Naive thymus-derived CD4-positive, alpha-beta T cell (primary cell): ENCODE measurements at places on chromosomes 6 and 20.

- H3K27ac ChIP-seq, result no peak overlapping the region
- no peaks in the 10 kb centered on the region for H3K27me3 ChIP-seq
- peak; percentile 32 for DNase-seq
Observed at GRCh38 chr6:21846541-21847451, 253.2 kb downstream of the SOX4 start.

DNA sequence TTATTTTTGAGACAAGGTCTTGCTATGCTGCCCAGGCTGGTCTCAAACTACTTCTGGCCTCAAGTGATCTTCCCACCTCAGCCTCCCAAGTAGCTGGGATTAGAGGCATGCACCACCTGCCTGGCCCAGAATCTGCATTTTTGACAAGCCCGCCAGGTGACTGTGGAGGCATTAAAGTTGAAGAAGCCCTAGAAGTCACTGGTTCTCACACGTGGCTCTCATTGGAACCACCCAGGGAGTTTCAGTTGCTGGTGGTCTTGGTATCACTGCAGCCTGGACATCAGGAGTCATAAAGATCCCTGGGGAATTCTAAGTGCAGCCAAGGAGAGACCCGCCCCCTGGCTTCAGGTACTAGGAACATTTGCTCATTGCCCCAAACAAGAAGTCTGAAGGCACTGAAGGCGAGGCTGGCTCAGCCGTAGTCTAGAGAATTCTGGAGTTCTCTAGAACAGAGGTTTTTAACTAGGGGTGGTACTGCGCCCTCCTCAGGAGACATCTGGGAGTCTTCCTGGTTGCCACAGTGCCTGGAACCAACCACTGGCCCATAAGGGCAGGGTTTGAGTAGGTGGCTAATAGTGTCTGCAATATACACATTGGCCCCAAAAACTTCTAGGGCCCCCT is 182.8 kb downstream of the ZMYND8 start:
- no peak overlapping the region for H3K4me3 ChIP-seq
- no peak for DNase-seq
- no peaks in the 10 kb centered on the region for H3K27me3 ChIP-seq
- no peak overlapping the region for H3K27ac ChIP-seq
- no peaks in the 10 kb centered on the region for H3K4me1 ChIP-seq

- no peaks in the 10 kb centered on the region for H3K4me1 ChIP-seq
- DNase-seq, result no peak
- H3K4me3 ChIP-seq, result no peak overlapping the region
- H3K27me3 ChIP-seq, result no peaks in the 10 kb centered on the region
Observed at GRCh38 chr6:106600329-106600728, 29.0 kb downstream of the RTN4IP1 start.

- no peak for DNase-seq
- H3K27ac ChIP-seq, result no peak overlapping the region
- H3K4me3 ChIP-seq, result no peak overlapping the region
- no peaks in the 10 kb centered on the region for H3K27me3 ChIP-seq
- no peaks in the 10 kb centered on the region for H3K36me3 ChIP-seq
- no peaks in the 10 kb centered on the region for H3K4me1 ChIP-seq
Observed at GRCh38 chr6:146056506-146056905, 27.6 kb downstream of the GRM1 start.

DNA sequence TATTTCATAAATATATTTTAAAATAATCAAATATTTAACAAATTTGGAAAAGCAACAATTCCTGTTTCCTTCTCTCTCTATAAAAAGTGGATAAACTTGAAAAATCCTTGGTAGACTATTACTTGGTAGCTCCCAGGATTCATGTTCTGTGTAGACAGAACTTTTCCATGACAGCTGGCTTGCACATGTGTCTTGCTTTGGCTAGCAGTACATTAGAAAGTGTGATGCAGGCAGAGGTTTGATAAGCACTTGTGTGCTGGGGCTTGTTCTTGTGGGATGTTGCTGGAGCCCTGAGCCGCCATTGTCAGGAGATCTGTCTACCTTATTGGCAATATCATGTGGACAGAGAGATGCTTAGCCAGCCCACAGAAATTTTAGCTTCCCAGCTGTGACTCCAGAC is 327.2 kb downstream of the CDKAL1 start:
- H3K4me3 ChIP-seq, result no peak overlapping the region
- DNase-seq, result no peak
- no peaks in the 10 kb centered on the region for H3K4me1 ChIP-seq
- no peak overlapping the region for H3K27ac ChIP-seq
- H3K36me3 ChIP-seq, result no peaks in the 10 kb centered on the region
- H3K27me3 ChIP-seq, result no peaks in the 10 kb centered on the region

GRCh38 chr20:33568378-33568777 is 78.5 kb downstream of the CBFA2T2 start:
- no peak overlapping the region for H3K27ac ChIP-seq
- H3K27me3 ChIP-seq, result no peaks in the 10 kb centered on the region
- no peaks in the 10 kb centered on the region for H3K36me3 ChIP-seq
- no peak overlapping the region for H3K4me3 ChIP-seq

DNA sequence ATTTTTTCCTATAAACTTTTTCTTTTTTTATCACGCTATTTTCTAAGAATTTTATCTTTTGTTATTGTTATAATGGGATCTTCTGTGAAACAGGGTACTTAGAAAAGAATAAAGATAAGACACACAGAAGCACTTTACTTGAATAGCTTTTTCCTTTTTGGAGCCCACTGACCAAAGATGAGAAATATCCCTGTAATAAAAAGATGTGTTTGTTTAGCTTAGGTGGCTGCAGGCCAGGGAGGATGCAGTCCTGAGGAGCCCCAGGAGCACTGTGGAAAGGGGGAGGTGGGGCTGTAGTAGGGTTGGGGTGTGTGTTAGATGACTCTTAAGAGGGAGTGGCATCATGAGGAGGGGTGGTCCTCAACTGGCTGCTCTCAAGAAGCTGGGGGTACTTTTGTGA is 128.6 kb downstream of the ARID1B start:
- DNase-seq, result no peak
- H3K4me3 ChIP-seq, result no peak overlapping the region
- no peak overlapping the region for H3K27ac ChIP-seq
- no peaks in the 10 kb centered on the region for H3K36me3 ChIP-seq
- no peaks in the 10 kb centered on the region for H3K27me3 ChIP-seq

- H3K4me1 ChIP-seq, result peaks cover 44% of the 10 kb centered on the region
- peak overlapping the region; percentile 81 for H3K4me3 ChIP-seq
- no peaks in the 10 kb centered on the region for H3K27me3 ChIP-seq
- H3K36me3 ChIP-seq, result no peaks in the 10 kb centered on the region
Observed at GRCh38 chr6:157983406-157984119, 1.9 kb downstream of the SYNJ2 start.

GRCh38 chr6:9128970-9129369 is 693.6 kb upstream of the SLC35B3 start:
- H3K27ac ChIP-seq, result no peak overlapping the region
- H3K36me3 ChIP-seq, result no peaks in the 10 kb centered on the region
- H3K4me3 ChIP-seq, result no peak overlapping the region
- no peaks in the 10 kb centered on the region for H3K27me3 ChIP-seq
- DNase-seq, result no peak
